AG04450 (cell line): ENCODE measurements at places on chromosomes 12 and 14.

DNA sequence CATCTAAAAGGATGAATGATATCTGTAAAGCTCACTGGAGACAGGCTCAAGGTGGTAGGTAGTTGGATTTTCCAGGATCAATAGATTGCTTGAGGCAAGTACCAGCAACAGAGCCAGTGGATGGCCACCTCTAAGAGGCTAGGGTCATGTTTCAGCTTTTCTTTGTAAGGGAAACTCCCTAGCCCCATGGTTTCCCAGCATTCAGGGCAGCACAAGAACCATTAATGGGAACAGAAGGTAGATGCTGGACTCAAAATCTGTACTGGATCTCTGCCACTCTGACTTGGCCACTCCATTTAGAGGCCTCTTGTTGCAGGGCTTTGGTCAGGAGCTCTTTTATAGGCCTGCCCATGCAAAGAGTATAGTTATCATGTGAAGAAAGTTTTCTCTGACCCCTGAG lies 76.1 kb upstream of the DYRK2 start:
- no peak for DNase-seq

GRCh38 chr12:57637364-57637763 lies 4.4 kb upstream of the B4GALNT1 start:
- no peak for DNase-seq

- DNase-seq = no peak
These were observed 8.3 kb downstream of the TTC6 start for GRCh38 chr14:37603688-37604251.

- DNase-seq = no peak
These were observed 57.9 kb downstream of the GNS start for GRCh38 chr12:64701283-64701682.

DNA sequence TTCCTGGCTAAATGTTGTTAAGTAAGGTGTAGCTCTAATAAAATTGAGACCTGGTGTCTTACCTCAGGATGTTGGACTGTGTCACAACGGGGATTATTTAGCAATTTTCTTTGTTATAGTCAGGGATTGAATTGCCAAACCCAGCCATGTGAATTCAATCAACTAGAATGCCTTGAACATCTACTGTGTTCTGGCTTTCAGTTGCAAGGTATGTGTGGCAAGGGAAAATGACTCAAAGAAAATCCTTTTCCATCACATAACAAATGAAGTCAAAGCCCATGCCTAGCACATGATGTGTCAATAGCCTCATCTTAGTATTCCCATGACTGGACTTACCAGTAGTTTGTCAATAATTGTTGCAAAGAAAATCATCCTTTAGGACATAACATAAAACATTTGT lies 519.8 kb upstream of the FLRT2 start:
- no peak for DNase-seq

GRCh38 chr12:40105265-40105514 lies 691 bp downstream of the SLC2A13 start:
- DNase-seq = no peak

DNA sequence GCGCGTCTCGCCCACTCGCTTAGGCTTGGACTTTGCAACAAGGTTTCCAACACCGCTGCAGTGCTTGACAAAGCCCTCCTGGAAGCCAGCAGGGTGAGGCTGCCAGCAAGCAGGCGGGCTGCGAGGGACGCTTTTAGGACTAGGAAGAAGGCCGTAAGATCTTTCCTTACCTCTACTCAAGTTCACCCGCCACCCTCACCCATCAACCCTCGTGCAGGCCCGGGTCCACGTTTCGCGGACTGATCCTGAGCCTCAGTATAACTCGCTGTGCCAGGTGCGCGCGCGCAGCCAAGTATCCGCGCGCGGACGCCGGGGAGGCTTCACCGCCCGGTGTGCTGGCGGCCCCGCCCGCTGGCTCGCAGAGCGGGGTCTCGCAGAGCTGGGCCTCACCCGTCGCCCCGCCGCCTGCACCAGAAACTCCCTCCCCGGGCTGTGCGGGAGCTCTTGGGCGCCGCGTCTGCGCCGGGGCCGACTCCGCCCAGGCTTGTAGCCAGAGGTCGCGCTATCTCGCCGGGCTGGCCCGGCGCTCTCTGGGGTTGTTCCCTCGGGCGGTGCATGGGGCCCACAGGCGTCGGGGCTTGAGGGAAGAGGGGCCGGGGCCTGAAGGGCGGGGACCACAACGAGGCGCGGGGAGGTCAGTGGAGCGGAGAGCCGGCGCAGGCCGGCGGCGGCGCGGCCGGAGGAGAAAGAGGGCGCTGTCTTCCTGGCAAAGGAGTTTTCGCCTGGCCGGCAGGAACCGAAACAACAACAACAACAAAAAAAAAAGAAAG lies 7.6 kb upstream of the SIX1 start:
- no peak for DNase-seq

DNA sequence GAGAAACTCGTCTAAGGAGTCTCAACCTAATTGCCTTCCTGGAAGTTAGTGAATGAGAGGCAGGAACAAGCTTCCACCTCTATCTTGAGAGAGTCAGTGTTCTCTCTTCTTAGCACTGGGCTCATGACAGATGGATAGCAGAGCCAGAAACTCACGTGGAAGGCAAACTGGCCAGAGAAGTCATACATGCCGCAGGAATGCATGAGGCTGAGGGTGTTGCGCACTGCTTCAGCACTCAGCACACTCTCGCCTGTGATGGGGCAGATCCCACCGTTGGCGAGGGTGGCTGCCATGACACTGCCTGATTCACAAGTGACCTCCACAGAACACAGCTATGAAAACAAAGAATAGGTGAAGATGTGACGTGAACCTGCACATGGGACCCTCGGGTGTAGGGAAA lies 6.0 kb downstream of the SPRYD4 start:
- DNase-seq = no peak

DNA sequence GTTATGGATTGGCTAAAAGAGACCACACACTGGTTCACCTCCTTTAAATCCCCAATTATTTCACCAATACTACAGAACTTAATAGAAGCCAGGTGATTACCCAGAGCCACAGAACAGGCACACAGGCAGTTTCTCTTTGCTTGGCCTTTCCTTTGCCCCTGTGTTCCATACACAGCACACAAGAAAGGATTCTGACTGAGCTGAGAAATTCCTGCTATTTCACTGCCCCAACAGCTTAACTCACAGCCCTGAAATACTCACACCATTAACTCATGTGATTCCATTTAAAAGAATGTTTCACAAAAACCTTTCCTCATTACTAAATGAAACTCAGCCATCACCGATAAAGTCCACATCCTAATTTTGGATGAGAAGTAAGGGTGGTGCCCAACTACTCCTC lies 133.6 kb downstream of the MED13L start:
- no peak for DNase-seq

DNA sequence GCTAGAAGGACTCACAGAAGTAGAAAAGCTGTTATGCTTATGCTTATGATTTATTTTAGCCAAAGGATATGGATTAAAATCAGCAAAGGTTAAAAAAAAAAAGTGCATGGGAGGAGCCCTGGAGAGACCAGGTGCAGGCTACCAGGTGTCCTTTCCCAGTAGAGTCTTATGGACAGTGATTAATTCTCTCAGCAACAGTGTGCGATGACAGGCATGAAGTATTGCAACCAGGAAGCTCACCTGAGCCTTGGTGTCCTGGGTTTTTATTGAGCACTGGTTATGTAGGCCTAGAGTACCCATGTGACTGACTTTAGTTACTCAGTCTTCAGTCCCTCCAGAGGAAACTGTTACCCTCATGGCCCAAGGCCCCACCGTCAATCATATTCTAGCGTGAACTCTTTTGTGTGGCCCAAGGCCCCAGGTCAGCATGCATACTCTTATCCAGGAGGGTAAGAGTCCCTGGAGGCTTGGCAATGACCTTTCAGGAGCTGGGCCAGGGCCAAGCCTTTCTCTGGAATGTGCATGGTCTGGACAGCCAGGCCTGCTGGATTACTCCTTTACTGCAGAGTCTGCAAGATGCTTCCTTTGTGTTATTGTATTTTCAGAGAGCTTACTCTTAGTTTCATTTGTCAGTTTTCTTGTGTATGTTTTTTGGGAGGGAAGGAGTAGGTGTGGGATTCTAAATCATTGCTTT lies 69.6 kb upstream of the RD3L start:
- DNase-seq = no peak

DNA sequence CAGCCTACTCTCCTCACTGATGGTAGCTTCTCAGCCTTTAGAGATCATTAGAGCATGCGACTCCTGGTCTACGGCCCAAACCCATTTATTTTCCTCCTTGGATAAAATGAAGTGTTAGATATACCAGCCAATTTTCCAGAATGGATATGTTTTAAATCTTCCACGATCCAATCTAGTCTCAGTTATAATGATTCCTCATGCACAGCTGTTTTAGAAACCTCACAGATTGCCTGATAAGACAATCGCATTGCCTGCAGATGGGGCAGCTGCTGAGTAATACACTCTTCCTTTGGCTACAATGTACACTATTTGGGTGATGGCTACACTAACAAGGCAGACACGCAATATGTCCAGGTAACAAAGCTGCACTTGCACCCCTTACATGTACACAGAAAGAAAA lies 227.1 kb downstream of the GLT1D1 start:
- DNase-seq = no peak

- DNase-seq = no peak
These were observed 46.5 kb downstream of the ST8SIA1 start for GRCh38 chr12:22287776-22288621.

GRCh38 chr12:20489645-20490044 lies 121.3 kb downstream of the PDE3A start:
- no peak for DNase-seq

GRCh38 chr14:44180975-44181374 lies 326.1 kb downstream of the FSCB start:
- DNase-seq = no peak

DNA sequence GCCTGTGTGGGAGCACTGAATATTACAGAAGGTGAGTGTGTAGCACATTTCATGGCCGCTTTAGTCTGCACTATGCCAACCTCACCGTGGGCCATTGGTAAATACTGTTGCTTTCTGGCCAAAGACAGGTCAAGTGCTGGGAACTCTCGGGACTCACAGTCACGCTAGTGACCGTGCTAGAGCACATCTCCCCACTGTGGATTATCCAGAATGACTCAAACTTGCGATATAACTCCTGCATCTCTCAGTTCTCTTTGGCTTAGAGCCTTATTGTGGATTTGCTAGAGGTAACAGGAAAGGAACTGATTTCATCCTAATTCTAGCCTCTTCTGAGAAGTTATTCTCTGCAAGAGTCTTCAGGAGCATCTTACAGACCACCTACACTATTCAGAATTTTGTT lies 86.5 kb downstream of the DAD1 start:
- DNase-seq = no peak

DNA sequence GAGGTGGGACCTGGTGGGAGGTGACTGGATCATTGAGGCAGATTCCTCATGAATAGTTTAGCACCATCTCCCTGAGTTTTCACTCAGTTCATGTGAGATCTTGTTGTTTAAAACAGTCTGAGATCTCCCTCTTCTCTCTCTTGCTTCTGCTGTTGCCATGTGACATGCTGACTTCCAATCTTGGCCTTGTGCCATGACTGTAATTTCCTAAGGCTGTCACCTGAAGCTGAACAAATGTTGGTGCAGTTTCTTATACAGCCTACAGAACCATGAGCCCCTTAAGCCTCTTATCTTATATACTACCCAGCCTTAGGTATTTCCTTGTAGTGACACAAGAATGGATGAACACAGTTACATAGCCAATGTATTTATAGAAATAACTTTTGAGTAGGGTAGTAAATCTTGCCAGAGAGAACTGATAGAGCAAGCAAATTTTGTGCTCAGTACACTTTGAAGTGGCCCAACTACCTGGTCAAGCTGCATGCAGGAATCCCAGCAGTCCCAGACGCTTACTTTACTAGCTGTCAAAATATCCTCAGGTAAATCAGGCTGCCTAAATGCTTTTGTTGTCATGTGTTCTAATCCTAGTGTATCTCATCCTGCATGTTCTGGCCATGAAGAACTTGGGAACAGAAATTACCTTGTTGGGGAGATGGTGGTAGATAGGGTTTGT lies 445.6 kb upstream of the MIS18BP1 start:
- DNase-seq = no peak

DNA sequence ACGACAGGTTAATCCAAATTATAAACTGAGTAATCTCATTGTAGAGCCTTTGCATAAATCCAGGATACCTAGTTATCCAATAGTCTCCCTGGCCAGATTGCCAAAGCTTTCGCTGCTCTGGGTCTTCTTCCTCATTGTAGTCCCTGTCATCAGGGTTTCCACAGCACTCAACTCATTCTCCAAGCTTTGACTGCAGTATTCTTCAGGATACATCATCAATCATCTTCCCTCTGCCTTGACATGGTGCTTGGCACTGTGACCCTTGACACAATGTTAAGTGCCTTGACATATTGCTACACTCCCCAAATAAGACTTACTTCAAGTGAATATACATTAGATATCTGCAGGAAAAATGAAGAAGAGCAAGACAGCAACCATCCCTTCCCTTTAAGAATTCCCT lies 60.1 kb upstream of the RESF1 start:
- DNase-seq = no peak

DNA sequence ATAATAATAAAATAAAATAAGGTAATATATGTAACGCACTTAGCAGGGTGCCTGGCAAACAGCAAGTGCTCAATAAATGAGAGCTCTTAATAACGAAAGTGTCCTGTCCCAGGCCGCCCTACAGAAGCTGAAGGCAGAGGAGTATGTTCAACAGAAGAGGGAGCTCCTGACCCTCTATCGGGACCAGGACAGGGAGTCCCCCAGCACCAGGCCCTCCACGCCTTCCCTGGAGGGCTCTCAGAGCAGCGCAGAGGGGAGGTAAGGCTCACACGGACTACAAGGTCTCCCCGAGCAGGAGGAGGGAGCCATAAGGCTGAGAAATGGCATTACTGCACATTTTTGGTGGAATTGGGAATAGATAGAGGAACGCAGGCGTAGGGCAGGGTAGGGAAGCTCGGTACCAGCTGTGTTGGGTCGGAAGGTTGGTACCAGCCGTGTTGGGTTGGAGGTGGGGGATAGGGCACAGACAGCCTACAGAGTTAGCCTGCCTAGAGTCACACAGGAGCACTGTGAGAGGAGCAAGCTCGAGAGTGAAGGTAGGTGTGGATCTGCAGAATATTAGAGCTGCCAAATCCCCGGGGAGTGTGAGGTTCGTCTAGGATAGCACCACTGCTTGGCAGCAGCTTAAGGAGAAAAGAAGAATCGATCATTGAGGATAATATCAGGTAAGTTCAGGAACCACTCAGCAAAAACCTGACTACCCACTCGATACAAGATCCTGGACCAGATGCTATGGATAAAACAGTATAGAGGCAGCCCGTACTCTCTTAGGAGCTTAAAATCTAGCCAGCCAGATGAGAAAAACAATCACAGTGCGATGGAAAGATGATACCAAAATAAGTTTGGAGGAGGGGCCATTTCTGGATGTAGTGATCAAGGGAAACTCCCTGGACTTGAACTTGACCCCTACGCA lies 15.3 kb downstream of the TNFRSF1A start:
- no peak for DNase-seq

DNA sequence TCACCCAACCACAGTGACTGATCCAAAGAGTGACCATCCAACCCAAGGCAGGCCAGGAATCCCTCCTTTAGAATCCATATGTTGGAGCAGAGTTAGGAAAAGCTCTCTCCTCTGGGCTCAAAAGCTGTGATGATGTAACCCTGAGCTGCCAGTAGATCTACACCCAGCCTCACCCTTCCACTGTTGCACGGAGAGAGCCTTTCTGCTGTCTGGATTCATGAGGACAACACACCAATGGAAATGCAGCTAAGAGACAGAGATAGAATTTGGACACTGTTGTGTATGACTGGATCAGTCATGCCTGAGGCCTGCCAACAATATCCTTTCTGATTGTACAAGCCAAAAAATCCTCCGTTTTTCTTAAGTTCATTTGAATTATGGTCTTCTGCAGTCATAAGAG lies 4.4 kb upstream of the OR6J1 start:
- no peak for DNase-seq

GRCh38 chr12:113167868-113168267 lies 17.4 kb downstream of the DDX54 start:
- DNase-seq = no peak
